ENCODE measurements at places on chromosomes 13 and 19. TPM values are rescaled to one million over a fixed set of nuclear protein-coding genes. Genes with fewer than 3 reads are reported as not detected.
A peak's percentile ranks its signal among the peaks of the same experiment; 100 is the strongest.

GRCh38 chr13:22757530-22758120 is 423.2 kb upstream of the SGCG start:
- DNase-seq, result no peak

- DNase-seq, result peak; percentile 92
Observed at GRCh38 chr19:42132030-42132628, at the start of gene POU2F2. Gene POU2F2 (minus strand): TSS chr19:42132446. CDS start chr19:42132411, 35 bp downstream.

- DNase-seq, result no peak
Observed at GRCh38 chr13:48642061-48642460, 11.7 kb upstream of the CYSLTR2 start.

DNA sequence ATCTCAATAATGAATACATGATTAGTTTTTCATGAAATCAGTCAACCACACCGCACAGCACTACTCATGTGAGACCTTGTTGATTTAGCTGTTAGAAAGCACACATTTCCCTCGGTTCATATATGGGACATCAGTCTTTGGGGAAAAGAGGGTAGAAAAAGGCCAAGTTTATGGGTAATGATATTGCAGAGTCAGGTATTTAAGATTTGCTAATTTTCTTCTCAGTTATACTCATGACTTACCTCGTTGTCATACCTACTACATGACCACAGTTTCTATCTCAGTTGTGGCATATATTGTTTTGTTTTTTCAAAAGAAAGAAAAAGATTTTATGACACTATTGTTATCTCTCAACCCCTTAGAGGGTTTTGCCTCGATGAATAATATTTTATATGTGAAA is 165.6 kb downstream of the POU4F1 start:
- DNase-seq, result no peak

DNA sequence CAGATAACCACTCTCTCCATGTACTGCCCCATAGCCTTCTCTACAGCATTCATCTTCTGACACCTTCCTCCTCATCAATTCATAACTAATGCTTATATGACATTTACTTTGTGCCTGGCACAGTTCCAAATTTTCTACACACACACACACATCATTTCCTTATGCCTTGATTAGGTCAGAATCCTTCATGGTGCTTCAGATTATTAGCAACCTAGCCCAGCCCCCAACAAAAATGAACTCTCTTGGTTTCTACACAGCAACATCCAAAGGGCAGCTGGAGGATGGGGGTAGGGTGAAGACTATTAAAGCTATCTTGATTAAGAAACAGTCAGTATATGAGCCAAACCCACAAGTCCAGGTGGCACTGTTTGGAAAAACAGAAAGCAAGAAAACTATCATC is 3.7 kb downstream of the RUBCNL start:
- DNase-seq, result no peak

DNA sequence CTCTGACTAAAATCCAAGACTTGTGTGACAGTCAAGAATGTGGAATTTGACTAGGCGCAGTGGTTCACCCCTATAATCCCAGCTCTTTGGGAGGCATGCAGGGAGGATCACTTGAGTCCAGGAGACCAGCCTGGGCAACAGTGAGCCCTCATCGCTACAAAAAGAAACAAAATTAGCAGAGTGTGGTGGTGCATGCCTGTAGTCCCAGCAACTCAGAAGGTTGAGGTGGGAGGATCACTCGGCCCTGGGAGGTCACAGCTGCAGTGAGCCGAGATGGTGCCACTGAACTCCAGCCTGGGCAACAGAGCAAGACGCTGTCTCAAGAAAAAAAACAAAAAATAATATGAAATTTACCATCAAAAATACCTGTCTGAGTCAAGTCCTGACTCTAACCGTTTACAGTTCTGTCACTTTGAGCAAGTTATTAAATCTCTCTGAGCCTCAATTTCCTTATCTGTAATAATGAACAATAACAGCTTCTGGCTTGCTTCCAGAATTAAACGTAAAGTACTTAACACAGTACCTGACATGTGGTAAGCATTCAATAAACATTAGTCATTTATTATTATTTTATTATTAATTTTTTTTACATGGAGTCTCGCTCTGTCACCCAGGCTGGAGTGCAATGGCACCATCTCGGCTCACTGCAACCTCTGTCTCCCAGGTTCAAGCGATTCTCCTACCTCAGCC is 204.6 kb upstream of the TSC22D1 start:
- DNase-seq, result no peak

GRCh38 chr13:25440061-25440460 is 68.3 kb downstream of the ATP8A2 start:
- no peak for DNase-seq

GRCh38 chr13:110407531-110407930 is 100.4 kb downstream of the COL4A2 start:
- DNase-seq, result no peak

GRCh38 chr13:22198641-22199217 is 527.9 kb downstream of the FGF9 start:
- no peak for DNase-seq

- no peak for DNase-seq
Observed at GRCh38 chr13:48770372-48770771, 116.6 kb downstream of the CYSLTR2 start.

DNA sequence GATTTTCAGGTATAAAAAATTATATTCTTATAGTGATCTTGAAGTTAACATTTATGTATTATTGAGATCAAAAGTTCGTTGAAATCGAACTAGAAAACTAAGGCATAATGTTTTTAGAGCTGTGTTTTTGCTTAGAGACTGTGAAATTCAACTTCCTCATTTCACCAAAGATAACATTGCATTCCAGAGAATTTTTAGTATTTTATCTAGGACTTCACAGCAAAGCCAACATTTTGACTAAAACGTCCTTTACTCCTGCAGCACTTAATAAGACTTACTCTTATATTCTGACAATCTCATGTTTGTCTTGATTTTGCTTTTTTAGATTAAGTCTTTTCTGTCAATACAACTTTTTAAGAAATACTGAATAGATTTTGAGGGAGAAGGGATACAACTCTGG is 4.7 kb downstream of the KCTD4 start:
- no peak for DNase-seq

The ANKRD24 gene
- 1.1 TPM for total RNA-seq

The ACOD1 gene
- total RNA-seq, result not detected

The REEP6 gene
- 2.7 TPM for total RNA-seq

The SPINT2 gene
- 46.0 TPM for total RNA-seq

The ADM5 gene
- total RNA-seq, result 4.1 TPM

The ATP1A3 gene
- total RNA-seq, result 1.8 TPM

The IGFL1 gene
- not detected for total RNA-seq

The ZNF813 gene
- 7.4 TPM for total RNA-seq

The GRK1 gene
- 0.21 TPM for total RNA-seq

The TMPRSS9 gene
- total RNA-seq, result not detected

The ZNF534 gene
- not detected for total RNA-seq

All from activated CD4-positive, alpha-beta T cell treated with anti-CD3 and anti-CD28 coated beads for 36 hours (primary cell).